ENCODE measurements at places on chromosomes 1 and 21. TPM values are rescaled to one million over a fixed set of nuclear protein-coding genes. Genes with fewer than 3 reads are reported as not detected.

DNA sequence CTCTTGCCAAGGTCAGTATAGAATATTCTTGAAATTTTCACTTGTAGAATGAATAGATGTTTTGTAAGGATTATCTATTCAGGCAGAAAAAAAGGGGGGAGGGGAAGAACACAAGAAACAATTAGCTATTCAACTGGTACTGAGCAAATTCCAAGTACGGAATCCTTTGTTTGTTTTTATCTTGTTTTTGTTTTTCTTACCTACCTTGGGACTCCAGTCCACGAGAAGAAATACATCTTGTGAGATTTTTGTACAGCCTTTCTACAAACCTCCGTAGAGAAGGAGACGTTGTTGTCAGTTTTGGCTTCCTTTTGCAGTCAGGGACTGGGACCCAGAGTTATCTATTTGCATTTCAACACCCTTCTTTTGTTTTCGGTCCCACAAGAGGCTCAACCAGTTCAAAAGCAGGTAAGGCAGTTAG lies 36.0 kb downstream of the ZNF281 start:
- DNase-seq, result no peak

TMEM125 gene
- total RNA-seq, result not detected

ASPM gene
- total RNA-seq, result 1.6 TPM

DNA sequence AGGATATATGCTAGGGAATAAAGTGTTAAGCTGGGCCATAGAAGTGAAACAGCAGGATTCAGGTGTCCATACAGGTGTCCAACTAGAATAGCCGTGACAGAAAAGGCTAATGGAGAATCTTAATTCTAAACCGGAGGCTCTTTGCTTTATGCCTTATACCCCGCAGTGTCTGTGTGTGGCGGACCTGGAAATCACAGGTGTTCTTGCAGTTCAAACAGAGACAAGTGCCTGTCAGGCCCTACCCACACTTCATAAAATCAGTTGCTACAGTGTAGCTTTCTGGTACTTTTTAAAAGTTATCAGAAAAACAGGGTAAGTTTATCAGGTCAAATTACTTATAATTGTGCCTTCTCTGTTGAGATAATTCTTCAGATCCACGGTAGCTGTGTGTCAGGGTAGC lies 293.9 kb downstream of the LRRC7 start:
- no peak for DNase-seq

- DNase-seq, result no peak
These were observed 41.2 kb downstream of the LMO4 start for GRCh38 chr1:87369736-87370478.

VCAM1 gene
- 27.8 TPM for total RNA-seq

NPPA gene
- total RNA-seq, result not detected

UMODL1 gene
- 0.45 TPM for total RNA-seq

- peak; percentile 81 for DNase-seq
These were observed at the start of gene CYP4X1 for GRCh38 chr1:47023268-47024140. Gene CYP4X1 (plus strand): TSS chr1:47023669. CDS start chr1:47023818, 149 bp downstream.

DNA sequence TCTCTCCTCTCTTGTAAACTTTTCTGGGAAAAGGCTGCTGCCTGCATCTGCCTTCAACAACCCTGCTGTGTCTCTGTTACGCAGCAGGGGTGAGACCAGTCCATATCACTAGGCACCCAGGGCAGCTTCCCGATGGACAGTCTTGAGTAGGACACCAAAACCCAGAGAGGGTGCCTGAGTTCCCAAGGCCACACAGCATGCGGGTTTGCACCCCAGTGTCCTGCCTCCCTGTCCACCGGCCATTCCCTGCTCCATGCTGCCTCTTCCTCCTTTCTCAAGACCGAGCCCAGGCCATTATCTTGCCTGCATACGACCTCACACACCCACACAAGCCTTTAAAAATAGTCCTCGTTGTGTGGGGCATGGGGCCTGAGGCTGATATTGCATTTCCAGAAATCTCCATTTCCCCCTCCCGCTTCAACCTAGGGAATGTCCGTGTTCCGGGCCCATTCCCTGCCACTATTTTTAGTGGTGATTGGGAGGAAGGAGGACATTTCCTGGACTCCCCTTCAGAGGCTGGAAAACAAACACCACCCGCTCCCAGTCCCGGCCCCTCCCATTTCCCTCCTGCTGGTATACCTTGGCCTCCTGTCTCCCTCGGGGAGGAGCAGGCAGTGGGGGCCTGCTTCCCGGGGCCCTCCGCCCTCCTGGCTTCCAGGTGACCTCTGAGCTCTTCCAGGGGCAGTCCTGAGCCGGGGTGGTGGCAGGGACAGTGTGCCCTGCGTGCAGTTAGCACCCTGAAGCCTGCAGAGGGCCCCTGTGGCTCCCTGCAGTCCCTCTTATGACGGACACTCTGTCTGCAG lies 132.4 kb upstream of the TMEM51 start:
- no peak for DNase-seq

GRCh38 chr1:42713293-42713692 lies 26.7 kb downstream of the CLDN19 start:
- no peak for DNase-seq

C1orf94 gene
- not detected for total RNA-seq

GRCh38 chr1:198171667-198172540 lies 15.1 kb downstream of the NEK7 start:
- DNase-seq, result no peak

DNA sequence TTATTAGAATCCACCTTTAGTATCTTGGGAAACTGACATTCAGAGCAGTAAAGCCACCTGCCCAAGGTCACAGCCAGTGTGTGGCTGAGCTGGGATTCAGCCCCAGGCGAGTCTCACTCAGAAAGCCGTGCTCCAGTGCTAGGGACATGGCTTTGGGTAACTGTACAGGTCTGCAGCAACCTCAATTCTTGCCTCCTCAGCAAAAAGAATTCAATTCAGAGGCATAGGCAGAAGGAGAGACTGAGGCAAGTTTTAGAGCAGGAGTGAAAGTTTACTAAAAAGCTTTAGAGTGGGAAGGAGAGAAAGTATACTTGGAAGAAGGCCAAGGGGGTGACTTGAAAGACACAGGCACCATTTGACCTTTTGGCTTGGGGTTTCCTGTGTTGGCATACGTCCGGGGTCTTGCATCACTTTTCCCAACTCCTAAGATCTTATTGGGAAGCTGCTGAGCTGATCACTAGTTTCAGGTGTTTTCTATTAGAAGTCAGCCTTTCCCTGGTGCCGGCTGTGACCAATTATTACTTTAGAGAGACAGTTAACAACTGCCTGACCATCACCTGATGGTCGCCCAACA lies 529.3 kb downstream of the MATN1 start:
- no peak for DNase-seq

DNA sequence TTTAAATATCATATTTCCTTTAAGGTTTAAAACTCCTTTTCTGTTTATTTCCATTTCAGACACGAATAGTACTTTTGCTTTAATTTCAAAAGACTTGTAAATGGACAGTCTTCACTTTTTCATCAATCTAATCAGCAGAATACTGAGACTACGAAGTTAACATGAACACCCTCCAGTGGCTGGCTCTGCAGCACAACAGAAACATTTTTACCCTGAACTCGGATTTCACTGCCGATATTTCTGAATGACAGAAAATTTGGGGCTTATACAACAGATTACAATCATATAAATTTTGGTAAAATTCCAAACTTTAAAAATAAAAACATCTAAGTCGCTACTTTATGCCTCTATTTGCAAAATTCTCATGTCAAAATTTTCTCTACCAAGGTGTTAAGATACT lies 86.2 kb downstream of the AKT3 start:
- DNase-seq, result no peak

ETV3L gene
- total RNA-seq, result not detected

GRCh38 chr1:48019714-48020315 lies 22.6 kb upstream of the TRABD2B start:
- peak; percentile 92 for DNase-seq

DNA sequence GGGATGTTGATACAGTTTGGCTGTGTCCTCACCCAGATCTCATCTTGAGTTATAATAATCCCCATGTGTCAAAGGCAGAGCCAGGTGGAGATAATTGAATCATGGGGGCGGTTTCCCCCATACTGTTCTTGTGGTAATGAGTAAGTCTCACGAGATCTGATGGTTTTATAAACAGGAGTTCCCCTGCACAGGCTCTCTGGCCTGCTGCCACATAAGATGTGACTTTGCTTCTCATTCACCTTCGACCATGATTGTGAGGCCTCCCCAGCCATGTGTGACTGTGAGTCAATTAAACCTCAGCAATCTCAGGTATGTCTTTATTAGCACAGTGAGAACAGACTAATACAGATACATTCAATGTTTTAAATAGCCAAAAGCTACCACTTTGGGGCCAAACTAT lies 41.1 kb downstream of the SLC35F3 start:
- no peak for DNase-seq

DNA sequence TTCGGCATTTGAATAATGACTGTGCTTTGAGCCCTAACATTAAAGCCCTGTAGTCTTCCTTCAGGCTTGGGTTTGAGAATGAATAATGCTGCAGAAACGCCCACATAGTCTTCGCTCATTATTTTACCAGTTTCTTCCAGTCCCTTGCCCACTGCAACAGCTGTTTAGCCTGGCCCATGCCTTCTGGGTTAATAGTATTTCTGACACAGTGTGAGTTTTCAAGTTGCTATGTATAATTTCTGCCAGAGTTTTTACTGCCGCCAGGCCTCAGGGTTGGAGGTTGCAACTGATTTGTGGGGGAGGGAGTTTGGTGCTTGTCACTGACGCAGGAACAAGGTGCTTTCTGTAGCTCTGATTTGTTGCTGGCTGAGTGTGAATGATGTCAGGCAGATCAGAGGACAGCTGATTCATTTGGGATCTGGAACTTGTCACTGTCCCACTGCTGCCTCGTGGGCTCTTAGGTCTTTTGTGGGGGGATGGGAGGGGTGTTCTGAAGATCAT lies 109.8 kb downstream of the MAST2 start:
- no peak for DNase-seq

SH3D21 gene
- total RNA-seq, result 4.1 TPM

DNA sequence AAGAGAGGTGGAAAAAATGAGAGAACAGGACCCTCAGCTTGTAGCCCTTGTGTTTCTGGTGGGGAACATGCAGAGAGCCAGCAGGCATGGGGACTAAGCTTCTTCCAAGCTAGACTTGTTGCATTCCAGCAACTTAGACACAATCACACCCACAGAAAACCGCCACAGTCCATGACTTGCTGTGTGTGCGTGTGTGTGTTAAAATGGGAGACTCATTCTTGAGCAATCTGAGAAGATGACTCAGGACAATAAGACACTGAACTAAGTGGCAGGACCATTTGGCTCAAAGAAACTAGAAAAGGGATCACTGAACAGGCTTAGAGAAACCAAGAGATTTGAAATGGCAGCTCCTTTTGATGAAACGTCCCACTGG lies 78.0 kb downstream of the HLX start:
- DNase-seq, result peak; percentile 53

DNA sequence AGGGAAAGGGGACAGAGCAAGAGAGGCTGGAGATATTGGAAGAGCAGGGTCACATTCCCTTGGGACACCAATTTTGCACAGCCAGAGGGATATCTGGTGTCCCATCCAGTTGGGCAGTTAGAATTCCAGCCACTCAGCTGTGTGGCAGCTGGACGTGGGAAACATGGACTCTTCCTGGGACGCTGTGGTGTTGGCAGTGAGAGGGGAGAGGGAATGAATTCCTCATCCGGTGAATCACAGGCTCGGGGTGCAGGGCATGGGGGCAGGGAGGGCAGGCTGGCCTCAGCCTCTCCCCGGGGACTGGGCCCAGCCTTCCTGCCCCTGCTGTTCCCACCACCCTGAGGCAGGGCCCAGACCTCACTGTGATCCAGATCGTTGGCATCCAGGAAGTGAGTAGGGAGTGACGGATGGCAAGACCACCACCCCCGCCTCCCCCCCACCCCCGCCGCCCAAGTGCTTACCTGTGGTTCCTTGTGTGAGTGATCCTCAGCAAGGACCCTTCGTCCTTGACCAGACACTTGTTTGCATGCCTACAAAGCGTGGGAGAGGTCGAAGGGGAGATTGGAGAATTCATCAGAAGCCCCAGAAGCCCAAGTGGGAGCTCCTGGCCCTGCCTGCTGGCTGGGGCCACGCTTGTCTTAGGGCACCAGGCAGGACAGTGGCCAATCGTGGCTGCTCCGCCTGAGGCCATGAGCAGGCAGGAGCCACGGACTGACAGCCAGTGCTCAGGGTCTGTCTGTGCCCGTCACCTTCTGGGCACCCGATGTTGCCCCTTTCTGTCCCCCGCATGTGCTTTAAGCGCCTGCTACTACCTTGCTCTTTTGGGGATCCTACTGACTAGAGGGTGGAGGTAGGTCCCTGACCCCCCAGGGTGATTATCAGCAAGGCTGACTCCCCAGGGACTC lies 8.7 kb downstream of the WNT3A start:
- DNase-seq, result peak; percentile 32

MYBPH gene
- not detected for total RNA-seq

DNA sequence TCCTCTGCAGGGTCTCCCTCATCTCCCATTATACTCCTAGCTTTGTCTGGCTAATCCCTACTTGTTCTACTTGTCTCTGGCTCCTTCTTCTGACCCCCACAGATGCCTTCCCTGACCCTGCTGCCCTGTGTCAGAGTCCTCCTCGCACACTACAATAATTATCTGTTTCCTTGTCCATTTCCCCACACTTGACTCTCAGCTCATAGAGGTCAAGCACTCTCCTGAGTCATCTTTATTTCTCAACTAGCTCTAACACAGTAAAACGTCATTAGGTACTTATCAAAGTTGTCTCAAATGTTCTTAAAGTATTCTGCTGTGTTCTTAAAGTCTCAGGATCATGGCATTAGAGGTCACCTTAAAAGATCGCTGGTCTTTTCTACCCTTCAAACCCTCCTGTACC lies 47.1 kb downstream of the C8A start:
- no peak for DNase-seq

KRTAP19-1 gene
- total RNA-seq, result not detected

CDC20 gene
- 1.1 TPM for total RNA-seq

- DNase-seq, result no peak
These were observed 345.3 kb downstream of the MATN1 start for GRCh38 chr1:30378003-30378596.

DNA sequence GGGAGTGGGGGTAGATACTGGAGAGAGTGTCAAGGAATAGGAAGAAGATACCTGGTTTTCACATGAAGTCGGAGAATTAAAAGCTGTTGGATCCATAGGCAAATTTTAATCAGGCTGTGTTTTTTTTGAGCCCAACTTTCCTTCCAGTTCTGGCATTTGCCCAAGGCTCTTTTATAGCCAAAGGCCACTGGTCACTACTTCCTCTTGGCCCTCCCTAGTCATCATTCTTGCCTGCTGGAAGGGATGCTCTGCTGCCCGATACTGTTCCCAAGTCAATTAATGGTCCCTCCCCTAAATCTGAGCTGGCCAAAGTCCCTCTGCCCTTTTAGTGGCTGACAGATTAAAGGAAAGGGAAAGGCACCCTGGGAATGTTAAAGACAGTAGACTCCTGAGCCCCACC lies 102.8 kb upstream of the ZNF648 start:
- DNase-seq, result no peak

GRCh38 chr1:70090141-70090540 lies 115.2 kb downstream of the LRRC40 start:
- no peak for DNase-seq

MYOC gene
- total RNA-seq, result 74.0 TPM

GRCh38 chr21:21046063-21046462 lies 47.9 kb downstream of the NCAM2 start:
- no peak for DNase-seq
